Activated CD4-positive, alpha-beta T cell treated with anti-CD3 and anti-CD28 coated beads, Interleukin-2, amount 10 ng/mL, durations not matched to agents 7 days and 5 days (primary cell): ENCODE measurements at places on chromosomes 6 and 20. TPM values are rescaled to one million over a fixed set of nuclear protein-coding genes. Genes with fewer than 3 reads are reported as not detected.

Gene MARCKS
- 0.04 TPM for total RNA-seq

Gene KIAA0408
- total RNA-seq, result 4.4 TPM

Gene XKR7
- not detected for total RNA-seq

Gene MCHR2
- not detected for total RNA-seq

DNA sequence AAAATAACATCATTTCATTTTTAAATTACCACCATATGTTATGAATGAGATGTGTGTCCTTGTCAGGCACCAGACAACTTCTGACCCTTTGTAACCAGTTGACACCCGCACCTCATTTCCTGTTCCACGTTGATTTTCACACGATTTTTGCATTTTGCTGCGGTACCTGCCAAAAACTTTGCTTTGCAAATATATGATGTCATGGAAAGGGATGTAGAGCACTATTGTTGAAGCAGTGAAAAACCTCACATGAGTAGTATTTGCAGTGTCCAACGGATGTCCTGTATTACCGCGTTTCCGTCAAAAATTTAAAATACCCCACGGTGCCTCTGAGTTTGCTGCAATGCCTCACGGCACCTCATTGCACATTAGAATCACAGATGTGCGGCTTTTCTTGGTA, 115.6 kb downstream of the MTHFD1L start:
- no peak overlapping the region for H3K4me3 ChIP-seq
- no peaks in the 10 kb centered on the region for H3K27me3 ChIP-seq
- H3K27ac ChIP-seq, result no peak overlapping the region
- no peak for DNase-seq
- peaks cover 2% of the 10 kb centered on the region for H3K4me1 ChIP-seq
- H3K36me3 ChIP-seq, result peaks cover 13% of the 10 kb centered on the region

DNA sequence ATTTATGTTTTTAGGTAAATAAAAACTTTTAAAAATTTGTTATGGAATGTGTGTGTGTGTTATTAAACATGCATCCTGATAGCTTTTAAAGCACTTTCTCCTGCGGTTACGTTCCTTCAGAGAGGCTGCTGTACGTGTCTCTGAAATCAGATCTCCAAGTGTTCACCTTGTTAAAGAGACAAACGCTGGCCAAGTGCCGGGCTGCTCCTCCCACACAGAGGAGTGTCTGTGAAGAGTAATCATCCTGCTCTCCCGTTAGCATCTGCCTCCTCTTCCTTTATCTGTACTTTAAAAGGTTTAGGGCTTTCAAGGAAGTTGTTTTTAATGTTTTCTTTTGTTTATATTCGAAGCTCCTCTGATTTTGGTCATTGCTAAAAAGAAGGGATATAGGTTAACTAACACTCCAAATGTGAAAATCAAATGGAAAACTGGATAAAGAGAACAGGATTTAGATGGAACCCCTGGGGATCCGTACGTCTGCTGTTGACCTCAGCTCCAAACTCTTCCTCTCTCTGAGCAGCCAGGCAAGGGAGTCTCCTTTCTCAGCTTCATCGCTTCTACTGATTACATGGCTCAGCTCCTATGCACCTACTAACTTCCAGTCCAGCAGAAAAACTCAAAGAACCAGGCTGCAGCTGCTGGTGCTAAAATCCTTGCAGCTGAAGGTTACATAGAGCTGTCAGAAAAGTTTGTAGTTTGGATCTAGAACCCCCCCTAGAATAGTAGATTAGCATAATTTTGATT, 20.0 kb downstream of the IRF4 start:
- peaks cover 91% of the 10 kb centered on the region for H3K36me3 ChIP-seq
- no peak overlapping the region for H3K4me3 ChIP-seq
- H3K27ac ChIP-seq, result no peak overlapping the region
- no peak for DNase-seq

DNA sequence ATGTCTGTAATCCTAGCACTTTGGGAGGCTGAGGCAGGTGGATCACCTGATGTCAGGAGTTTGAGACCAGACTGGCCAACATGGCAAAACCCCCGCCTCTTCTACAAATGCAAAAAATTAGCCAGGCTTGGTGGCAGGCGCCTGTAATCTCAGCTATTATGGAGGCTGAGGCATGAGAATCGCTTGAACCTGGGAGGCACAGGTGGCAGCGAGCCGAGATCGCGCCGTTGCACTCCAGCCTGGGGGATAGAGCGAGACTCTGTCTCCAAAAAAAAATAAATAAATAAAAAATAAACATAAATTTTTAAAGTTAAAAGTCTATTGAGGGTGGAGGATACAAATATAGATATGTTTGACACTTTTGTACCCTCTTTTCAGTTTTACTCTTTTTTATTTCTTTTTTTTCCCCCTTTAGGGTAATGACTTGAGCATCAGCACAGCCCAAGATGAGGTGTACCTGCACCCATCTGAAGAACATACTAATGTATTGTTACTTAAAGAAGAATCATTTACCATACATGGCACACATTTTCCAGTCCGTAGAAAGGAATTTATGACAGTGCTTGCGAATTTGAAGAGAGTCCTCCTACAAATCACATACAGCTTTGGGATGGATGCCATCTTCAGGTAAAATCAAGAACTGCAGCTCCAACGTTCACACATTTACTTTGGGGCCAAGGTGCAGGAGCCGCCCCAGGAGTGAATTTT, 368.9 kb downstream of the LAMA2 start:
- no peak overlapping the region for H3K27ac ChIP-seq
- DNase-seq, result peak; percentile 55
- H3K27me3 ChIP-seq, result peaks cover 21% of the 10 kb centered on the region
- no peaks in the 10 kb centered on the region for H3K4me1 ChIP-seq
